Activated naive CD4-positive, alpha-beta T cell treated with Interleukin-2 at 50 U/mL for 16 hours (primary cell): ENCODE measurements at places on chromosomes 13 and 19.

DNA sequence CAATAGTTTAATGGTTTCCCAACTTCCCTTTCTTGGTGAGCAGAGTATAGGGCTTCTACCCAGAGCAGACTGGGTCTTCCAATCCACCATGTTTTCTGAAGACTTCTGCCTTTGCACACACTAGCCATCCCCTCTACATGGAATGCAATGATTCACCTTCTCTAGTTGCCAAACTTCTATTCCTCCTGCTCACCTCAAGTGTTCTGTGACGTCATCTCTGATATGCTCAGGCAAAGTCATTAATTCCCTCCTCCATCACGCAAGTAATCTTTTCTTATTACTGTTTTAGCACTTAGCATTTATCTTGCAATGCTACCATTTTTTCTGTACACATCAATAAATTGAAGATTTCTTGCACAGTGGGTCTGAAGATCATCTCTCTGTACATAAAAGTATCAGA, 174.2 kb downstream of the RBM26 start:
- no peak for DNase-seq

GRCh38 chr13:41548910-41549309, 91.6 kb downstream of the RGCC start:
- no peak for DNase-seq

- no peak for DNase-seq
These were observed 122.9 kb downstream of the OLFM4 start for GRCh38 chr13:53151336-53152056.

- DNase-seq = no peak
These were observed 11.8 kb downstream of the STK11 start for GRCh38 chr19:1217366-1217765.

GRCh38 chr19:15702534-15702930, 25.3 kb upstream of the OR10H2 start:
- no peak for DNase-seq

GRCh38 chr13:98650396-98651107, 73.6 kb upstream of the STK24 start:
- no peak for DNase-seq

DNA sequence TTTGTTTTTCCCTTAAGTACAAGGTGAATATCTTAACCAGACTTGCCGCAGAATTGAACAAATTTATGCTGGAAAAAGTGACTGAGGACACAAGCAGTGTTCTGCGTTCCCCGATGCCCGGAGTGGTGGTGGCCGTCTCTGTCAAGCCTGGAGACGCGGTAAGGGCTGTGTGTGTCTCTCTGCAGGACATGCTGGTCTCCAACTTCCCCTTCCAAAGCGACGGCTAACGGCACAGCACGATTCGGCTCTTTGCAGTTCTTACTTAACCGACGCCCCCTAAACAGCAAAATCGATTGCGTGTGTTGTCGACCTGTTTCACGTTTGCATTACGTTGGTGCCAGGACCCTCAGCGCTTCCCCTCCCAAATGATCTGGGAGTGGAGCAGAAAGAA, 73.2 kb downstream of the GGACT start:
- no peak for DNase-seq

- peak; percentile 66 for DNase-seq
These were observed 2.7 kb downstream of the VSTM2B start for GRCh38 chr19:29528350-29528945.

GRCh38 chr13:43694146-43694664, 92.6 kb downstream of the ENOX1 start:
- no peak for DNase-seq

GRCh38 chr19:41159881-41160280, 33.1 kb upstream of the CYP2S1 start:
- no peak for DNase-seq

- DNase-seq = no peak
These were observed 417.1 kb downstream of the PCDH17 start for GRCh38 chr13:58048670-58049069.

GRCh38 chr19:55418185-55418584, 10.6 kb upstream of the UBE2S start:
- DNase-seq = peak; percentile 44

GRCh38 chr13:36130552-36131221, 495 bp downstream of the DCLK1 start:
- DNase-seq = no peak

GRCh38 chr19:56066152-56067023, 54.7 kb downstream of the ZNF787 start:
- DNase-seq = peak; percentile 67

DNA sequence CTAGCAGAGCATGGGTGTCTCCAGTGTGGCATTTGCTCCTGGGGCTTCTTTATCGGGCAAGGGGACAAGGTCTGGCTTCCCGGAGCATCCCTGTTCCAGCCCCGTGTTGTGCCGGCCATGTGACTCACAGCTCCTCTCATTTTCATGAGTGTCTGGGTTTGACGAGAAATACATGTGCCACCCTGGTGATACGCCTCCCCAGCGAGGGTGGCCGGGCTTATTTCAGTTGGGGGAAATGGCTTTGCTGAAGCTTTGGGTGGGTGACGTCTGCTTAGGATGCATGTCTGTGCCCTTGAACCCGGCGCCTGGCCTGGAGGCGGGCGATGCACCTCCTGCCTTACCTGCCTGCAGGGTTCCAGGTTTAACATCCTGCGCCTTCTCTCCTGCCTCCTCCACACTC, 61.9 kb upstream of the LDLR start:
- no peak for DNase-seq

- no peak for DNase-seq
These were observed 31.2 kb downstream of the CEBPG start for GRCh38 chr19:33404506-33405253.

GRCh38 chr13:99965329-99966000, 6.1 kb downstream of the ZIC5 start:
- DNase-seq = no peak

GRCh38 chr19:3547301-3547731, 8.3 kb downstream of the TEKTIP1 start:
- peak; percentile 39 for DNase-seq

- DNase-seq = peak; percentile 19
These were observed 3.5 kb downstream of the KCNN4 start for GRCh38 chr19:43777163-43777695.

GRCh38 chr13:33249066-33249465, 36.5 kb downstream of the STARD13 start:
- DNase-seq = no peak

GRCh38 chr13:113064000-113064533, 41.5 kb upstream of the F7 start:
- DNase-seq = no peak

- no peak for DNase-seq
These were observed 2.1 kb downstream of the PRMT1 start for GRCh38 chr19:49678985-49679770.

- DNase-seq = peak; percentile 25
These were observed 603 bp downstream of the TM9SF2 start for GRCh38 chr13:99501848-99502301.

- peak; percentile 51 for DNase-seq
These were observed 587 bp downstream of the TMEM238 start for GRCh38 chr19:55383279-55384130.

- DNase-seq = no peak
These were observed at the start of gene ZNF667 for GRCh38 chr19:56476651-56477428. TSS of gene ZNF667 (minus strand) at chr19:56477345. CDS start at chr19:56462370, 14,975 bp downstream.

DNA sequence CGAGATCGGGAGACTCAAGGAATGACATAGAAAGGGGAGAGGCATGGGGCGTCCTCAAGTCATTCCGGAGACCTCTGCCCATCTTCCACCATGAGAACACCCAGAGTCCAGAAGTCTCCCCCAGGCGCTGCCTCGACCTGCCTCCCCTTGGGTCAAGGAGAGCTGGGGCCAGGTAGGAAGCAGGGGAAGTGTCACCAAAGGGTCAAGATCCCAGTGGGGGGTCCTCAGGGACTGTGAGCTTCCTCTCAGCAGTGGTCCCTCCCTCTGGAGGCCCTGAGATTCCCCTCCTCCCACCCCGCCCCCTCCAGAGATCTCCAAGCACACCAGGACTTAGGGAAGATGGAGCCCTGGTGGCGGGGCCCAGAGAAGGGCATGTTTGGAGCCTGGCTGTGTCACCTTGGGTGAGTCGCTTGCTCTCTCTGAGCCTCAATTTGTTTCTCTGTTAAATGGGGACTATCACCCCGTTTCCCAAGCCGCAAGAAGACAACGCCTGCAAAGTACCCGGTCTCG, 919 bp downstream of the DACT3 start:
- DNase-seq = no peak

DNA sequence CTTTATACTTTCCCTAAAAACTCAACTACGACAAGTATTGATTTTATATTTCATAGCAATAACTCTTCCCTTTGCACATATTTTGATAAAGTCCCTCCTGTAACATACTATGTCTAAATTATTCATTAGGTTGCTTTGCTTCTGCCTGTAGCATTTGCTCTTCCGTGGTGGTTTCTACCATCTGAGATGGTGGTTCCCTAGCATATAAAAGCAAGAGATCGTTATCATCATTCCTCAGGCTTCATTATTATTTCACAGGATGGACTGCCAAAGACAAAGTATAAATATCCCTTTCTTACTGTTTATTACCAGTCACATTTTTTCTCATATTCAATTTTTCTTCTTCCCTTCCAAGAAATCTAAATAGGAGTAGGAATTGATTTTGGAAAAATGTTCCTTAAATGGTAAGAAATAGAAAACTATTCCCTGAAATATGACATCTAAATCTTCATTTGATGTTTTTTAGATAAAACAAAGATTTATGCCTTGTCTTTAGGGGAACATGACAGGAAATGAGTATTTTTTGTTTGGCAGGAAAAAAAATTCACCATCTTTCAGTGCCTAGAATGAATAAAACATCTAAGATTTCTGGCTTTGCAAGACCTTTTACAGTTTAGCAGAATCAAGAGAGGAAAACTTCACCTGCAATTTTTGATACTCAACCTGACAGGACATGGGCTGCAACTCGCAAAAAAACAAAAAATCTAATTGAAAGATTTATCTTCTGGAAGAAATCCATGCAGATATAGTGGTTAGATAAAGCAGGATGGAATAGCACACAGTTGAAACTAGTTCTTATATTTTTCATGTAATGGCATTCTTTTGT, 340.0 kb downstream of the SPRY2 start:
- DNase-seq = no peak

DNA sequence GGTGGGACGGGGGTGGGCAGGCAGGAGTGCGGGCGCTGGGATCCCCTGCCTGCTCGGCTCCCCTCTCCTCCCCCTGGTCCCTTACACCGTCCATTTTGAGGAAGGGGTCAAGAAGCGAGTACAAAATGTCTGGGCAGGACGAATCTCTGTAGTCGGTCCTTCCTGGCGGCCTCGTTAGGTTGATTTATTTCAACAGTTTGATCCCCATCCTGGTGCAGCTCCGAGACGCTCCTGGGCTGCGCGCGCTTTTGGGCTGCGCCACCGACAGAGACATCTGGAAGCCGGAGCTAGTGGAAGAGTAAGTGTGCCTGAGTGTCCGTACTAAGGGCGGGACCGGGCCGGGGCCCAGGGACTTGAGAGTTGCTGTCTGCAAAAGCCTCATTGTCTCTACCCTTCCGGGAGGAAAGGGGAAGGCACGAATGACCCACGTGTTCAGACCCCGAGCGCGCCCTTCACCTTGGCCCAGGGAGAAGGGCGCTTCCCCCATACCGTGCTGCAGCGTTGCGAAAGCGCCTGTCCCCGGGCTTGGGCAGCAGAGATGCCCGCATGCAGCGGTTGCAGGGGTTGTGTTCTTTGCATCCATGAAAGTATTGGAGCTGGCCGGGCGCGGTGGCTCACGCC, 1.8 kb downstream of the ZNF114 start:
- no peak for DNase-seq

DNA sequence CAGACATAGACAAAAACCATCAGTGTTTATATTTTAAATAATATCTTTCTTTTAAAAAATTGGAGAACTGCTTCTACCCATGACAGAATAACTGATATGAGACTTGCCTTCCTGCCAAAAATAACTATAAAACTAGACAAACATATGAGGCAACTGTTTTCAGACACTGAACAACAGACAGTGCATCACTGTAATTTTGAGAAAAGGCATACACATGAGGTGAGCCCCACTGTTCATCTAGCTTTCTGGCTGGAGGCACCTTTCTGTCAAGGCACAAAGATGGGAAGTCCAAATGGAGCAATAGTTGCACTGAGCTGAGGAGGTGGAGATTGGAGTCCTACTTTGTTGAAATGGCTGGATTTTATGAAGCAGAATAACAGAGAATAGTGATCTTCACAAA, 71.9 kb upstream of the ZNF507 start:
- DNase-seq = no peak

DNA sequence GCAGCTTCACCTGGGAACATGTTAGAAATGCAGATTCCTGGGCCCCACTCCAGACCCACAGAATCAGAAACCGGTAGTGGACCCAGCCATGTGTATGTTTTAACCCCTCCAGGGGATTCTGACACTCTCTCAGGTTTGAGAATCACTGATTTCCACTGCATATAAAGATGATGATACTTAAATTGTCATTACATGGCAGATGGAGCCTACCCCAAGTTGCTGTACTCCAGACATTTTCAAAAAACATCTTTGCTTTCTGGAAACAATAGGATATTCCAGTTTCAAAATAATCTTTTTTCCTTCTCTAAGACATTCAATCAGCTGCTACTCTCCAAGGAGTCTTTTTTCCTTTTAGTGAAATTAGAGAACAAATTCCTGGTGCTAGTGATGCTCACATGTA, 48.6 kb upstream of the RGCC start:
- DNase-seq = no peak

GRCh38 chr13:113419531-113420193, 33.6 kb downstream of the ADPRHL1 start:
- DNase-seq = no peak

GRCh38 chr19:52200044-52200443, 10.2 kb downstream of the PPP2R1A start:
- no peak for DNase-seq
